ENCODE measurements at places on chromosomes 2 and 18. TPM values are rescaled to one million over a fixed set of nuclear protein-coding genes. Genes with fewer than 3 reads are reported as not detected.

- H3K36me3 ChIP-seq: no peaks in the 10 kb centered on the region
- DNase-seq: no peak
- H3K4me3 ChIP-seq: no peak overlapping the region
- H3K4me1 ChIP-seq: no peaks in the 10 kb centered on the region
- no peak overlapping the region for H3K27ac ChIP-seq
These were observed 32.1 kb upstream of the DOCK10 start for GRCh38 chr2:225074366-225074765.

DNA sequence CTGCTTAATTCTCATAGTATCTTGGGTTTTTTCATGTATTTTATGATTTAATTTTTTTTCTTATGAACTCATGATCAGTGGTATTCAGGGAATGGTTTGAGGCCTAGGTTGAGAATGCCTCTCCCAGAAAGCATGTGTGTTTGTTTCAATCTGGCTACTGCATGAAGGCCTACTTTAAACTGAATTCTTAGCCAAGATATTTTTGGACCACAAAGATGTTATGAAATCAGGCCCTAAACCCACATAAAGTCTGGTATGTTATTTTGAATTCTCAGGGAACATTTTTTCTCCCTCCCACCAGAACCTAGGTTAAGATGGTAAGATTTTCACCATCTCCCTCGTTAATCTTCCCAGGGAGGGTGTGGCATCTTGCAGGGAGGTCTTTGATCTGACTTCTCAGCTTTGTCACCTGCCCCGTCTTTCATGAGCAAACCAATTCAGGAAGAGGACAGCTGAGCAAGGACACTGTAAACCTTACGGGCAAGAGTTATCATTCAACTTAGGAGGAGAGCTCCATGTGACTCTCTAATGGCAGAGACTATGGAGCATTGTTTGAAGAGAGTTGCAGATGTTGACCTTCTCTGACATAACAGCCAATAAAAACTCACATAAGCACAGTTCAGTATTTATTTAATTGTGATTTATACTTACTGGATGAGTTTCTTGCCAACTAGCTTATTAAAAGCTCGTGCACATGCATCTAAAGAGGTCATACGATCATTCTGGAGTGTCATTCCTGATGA is 21.3 kb upstream of the ACKR3 start:
- H3K4me3 ChIP-seq: no peak overlapping the region
- no peaks in the 10 kb centered on the region for H3K27me3 ChIP-seq
- no peaks in the 10 kb centered on the region for H3K4me1 ChIP-seq
- DNase-seq: no peak

CRYGC gene
- total RNA-seq: not detected

DNA sequence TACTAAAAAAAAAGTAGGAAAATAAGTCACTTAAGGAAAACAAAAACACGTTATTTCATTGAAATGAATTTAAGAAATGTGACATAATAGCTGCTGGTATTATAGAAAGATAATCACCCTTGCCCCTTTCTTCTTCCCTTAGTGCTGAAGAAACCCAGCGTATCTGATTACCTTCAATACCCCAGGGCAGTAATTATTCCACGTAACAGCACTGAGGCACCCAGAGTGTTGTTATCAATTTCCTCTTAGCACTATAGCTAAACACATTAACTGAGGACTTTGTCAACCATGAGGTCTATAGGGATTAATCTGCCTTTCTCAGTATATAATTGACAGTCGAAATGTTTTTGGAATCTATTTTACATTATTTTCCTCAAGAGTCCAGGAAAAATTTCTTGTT is 180.0 kb upstream of the NXPH2 start:
- no peaks in the 10 kb centered on the region for H3K27me3 ChIP-seq
- H3K27ac ChIP-seq: no peak overlapping the region
- H3K4me1 ChIP-seq: no peaks in the 10 kb centered on the region
- DNase-seq: no peak
- H3K4me3 ChIP-seq: no peak overlapping the region

EN1 gene
- total RNA-seq: not detected

DNA sequence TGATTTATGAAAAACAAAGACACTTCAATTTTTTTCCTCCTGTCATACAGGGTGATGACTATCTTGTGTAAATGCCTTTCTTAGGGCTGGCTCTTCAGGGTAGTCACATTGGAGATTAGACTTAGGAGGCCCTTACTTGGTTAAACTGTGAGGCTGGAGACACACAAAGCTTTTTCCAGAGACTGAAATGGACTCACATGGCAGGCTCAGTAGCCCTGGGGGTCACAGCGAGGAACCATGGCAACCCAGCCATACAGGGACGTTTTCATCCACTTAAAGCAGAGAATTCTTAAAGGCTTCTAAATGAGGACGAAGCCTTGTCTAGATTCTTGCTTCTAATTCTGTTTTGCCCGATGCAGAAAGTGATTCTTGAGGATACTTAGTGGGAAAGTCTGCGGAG is 57.3 kb upstream of the ZDBF2 start:
- no peaks in the 10 kb centered on the region for H3K4me1 ChIP-seq
- H3K4me3 ChIP-seq: no peak overlapping the region
- H3K36me3 ChIP-seq: no peaks in the 10 kb centered on the region
- DNase-seq: no peak
- peaks cover 1% of the 10 kb centered on the region for H3K27me3 ChIP-seq
- no peak overlapping the region for H3K27ac ChIP-seq

DNA sequence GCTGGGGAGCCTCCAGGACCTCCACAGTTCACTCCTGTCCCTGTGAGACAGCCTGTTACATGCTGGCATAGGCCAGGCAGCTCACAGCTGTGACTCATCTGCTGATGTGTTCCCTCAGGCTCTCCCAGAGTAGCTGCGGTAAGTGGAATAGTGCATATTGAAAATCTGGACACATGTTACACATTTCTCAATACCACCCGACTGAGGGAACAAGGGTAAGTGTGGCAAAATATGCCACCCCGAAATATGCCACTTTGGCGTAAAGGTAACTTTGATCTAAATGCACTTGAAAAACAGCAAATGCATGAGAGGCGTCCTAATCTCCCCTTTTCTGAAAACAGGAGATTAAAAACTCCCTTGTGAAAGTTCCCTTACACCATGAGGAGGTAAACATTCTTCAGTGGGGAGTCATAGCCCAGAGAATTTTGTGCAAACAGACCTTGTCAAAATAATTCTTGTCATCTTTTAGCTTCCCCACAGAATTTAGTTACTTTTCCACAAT is 557.9 kb downstream of the CCDC85A start:
- DNase-seq: peak; percentile 51
- no peaks in the 10 kb centered on the region for H3K36me3 ChIP-seq
- no peak overlapping the region for H3K27ac ChIP-seq
- no peaks in the 10 kb centered on the region for H3K27me3 ChIP-seq
- H3K4me3 ChIP-seq: no peak overlapping the region

- no peaks in the 10 kb centered on the region for H3K27me3 ChIP-seq
- no peak for DNase-seq
- no peak overlapping the region for H3K4me3 ChIP-seq
- H3K27ac ChIP-seq: no peak overlapping the region
- no peaks in the 10 kb centered on the region for H3K4me1 ChIP-seq
- H3K36me3 ChIP-seq: no peaks in the 10 kb centered on the region
These were observed 710.0 kb upstream of the ID2 start for GRCh38 chr2:7971841-7972240.

FSIP2 gene
- total RNA-seq: 1.3 TPM

DNA sequence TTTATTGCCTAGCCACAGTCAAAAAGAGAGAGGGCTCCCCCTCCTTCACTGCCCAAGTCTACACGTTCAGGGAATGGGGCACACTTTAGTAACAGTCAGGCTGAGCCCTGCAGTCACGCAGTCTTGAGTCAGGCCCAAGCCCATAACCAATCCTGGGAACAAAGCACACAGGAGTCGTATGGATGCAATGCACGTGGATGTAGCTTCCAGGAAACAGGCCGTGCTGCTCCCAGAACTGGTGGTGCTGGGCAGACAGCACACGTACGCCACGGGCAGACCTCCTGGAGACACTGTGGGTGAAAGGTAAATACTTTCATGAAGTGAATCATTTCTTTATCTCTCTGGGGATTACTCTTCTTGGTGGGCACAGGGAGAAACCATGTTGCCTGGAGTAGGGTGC is 30.0 kb upstream of the MBP start:
- no peak overlapping the region for H3K4me3 ChIP-seq
- no peaks in the 10 kb centered on the region for H3K4me1 ChIP-seq
- H3K36me3 ChIP-seq: no peaks in the 10 kb centered on the region
- no peak overlapping the region for H3K27ac ChIP-seq
- no peaks in the 10 kb centered on the region for H3K27me3 ChIP-seq

CDH19 gene
- total RNA-seq: 7.8 TPM

FKBP1B gene
- total RNA-seq: 5.9 TPM

IL36RN gene
- total RNA-seq: not detected

SERPINB3 gene
- not detected for total RNA-seq

SPRED2 gene
- total RNA-seq: 36.5 TPM

LIMS2 gene
- 248 TPM for total RNA-seq

EIF2AK3 gene
- 24.8 TPM for total RNA-seq

ERCC3 gene
- total RNA-seq: 45.5 TPM

DNA sequence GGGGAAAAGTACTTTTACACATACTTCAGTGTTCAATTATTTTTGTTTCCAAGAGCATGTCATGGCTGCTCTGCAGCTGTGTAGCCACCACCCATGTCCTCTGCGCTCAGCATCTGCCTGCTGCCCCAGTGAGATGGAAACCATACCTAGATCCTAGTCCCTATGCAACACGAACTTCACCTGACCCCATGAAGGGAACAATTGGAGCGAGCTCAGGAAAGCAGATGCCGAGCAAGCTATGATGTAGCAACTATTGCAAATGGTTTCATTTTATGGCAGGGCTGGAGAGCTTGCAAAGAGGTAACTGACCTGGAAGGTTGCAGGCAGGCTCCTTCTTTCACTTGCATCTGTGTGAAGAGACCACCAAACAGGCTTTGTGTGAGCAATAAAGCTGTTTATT is 1.3 kb upstream of the CCDC141 start:
- H3K4me1 ChIP-seq: no peaks in the 10 kb centered on the region
- H3K36me3 ChIP-seq: no peaks in the 10 kb centered on the region
- H3K4me3 ChIP-seq: no peak overlapping the region
- H3K27me3 ChIP-seq: no peaks in the 10 kb centered on the region
- no peak for DNase-seq

GRCh38 chr2:152240559-152241231 is 65.1 kb upstream of the STAM2 start:
- H3K4me1 ChIP-seq: no peaks in the 10 kb centered on the region
- no peak for DNase-seq
- H3K27ac ChIP-seq: no peak overlapping the region
- no peaks in the 10 kb centered on the region for H3K36me3 ChIP-seq
- H3K4me3 ChIP-seq: no peak overlapping the region
- no peaks in the 10 kb centered on the region for H3K27me3 ChIP-seq

CD8B2 gene
- total RNA-seq: 0.10 TPM

- H3K27me3 ChIP-seq: no peaks in the 10 kb centered on the region
- no peak overlapping the region for H3K4me3 ChIP-seq
- no peak overlapping the region for H3K27ac ChIP-seq
- no peaks in the 10 kb centered on the region for H3K4me1 ChIP-seq
These were observed 107.2 kb downstream of the SCG2 start for GRCh38 chr2:223494942-223495341.

- H3K27ac ChIP-seq: no peak overlapping the region
- no peaks in the 10 kb centered on the region for H3K36me3 ChIP-seq
- no peak overlapping the region for H3K4me3 ChIP-seq
- DNase-seq: no peak
- no peaks in the 10 kb centered on the region for H3K27me3 ChIP-seq
These were observed 172.0 kb upstream of the SERPINE2 start for GRCh38 chr2:224211181-224211480.

ANO7 gene
- 5.4 TPM for total RNA-seq

SERPINB5 gene
- not detected for total RNA-seq

DNA sequence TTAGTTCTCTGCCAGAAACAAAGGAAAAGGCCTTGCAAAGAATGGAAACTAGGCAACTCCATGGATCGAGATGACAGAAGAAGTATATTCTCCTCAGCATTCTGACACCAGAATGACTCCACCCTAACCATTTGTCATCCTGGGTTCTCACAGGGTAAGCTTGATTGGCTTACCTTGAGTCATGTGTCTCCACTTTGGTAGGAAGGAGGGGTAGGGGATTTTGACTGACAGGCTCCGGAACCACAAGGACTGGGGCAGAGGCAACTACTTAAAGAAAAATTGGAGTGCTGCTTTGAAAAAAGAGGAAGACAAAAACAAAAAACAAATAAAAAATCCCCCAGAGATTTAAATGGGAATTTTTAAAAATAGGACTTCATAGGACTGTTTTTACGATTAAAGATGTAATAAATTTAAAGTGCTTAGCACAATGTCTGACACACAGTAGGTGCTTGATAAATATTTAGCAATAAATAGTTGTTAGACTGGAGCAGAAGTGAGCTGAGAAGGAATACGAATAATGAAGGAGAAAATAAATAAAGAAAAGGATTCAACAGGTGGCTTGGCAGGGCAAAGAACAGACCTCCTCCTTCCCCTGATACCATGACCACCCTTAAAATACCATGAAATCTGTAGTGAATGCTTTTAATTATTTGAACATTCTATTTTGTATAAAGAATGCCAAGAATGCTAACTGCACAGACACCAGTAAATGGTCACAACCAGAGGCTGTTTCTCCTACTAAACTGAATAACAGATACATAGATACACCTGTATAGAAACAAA is 230.2 kb downstream of the CDCA7 start:
- H3K36me3 ChIP-seq: no peaks in the 10 kb centered on the region

DNA sequence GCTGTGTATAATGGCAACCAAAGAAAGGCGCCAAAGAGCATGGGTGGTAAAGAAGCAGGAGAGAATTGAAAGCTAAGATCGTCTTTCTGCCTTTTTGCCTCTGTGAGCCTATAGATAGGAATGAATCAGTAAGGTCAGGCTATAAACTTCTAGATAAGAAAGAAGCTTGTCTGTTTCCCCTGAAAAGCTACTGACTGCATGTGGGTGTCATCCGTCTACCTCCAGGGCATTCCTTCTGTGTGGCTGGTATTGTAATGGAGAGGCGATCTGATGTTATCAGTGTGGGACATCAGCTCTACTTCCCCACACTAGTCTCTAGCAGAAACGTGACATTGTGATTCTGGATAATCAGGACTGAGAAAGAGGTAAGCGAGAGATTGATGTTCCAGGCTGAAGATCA is 63.4 kb upstream of the PLA2R1 start:
- no peak for DNase-seq
- H3K4me1 ChIP-seq: no peaks in the 10 kb centered on the region
- H3K27ac ChIP-seq: no peak overlapping the region
- no peaks in the 10 kb centered on the region for H3K36me3 ChIP-seq
- no peaks in the 10 kb centered on the region for H3K27me3 ChIP-seq
- H3K4me3 ChIP-seq: no peak overlapping the region

DNA sequence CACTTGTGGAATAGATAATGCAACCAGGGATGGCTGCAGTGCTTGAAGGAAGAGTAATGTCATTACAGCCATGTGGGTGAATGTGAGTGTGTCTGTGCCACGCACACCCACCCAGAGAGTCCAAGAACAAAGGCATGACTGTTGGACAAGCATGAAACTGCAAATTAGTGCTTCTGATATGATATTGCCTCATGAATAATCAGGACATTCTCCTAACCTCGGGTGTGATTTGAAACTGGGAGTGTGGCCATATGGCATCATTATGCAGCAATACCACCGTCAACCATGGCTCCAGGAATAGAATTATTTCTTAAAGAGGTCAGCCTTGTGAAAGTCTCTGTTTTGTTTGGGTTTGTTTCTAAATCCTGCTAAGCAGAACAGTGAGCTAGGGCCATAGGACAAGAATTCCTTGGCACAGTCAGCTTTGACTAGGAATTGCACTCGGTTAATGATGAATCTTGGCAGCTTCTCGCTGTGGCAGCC is 678.0 kb upstream of the RAB6C start:
- H3K27ac ChIP-seq: no peak overlapping the region
- no peaks in the 10 kb centered on the region for H3K27me3 ChIP-seq
- H3K4me3 ChIP-seq: no peak overlapping the region
- no peaks in the 10 kb centered on the region for H3K36me3 ChIP-seq
- peaks cover 19% of the 10 kb centered on the region for H3K4me1 ChIP-seq

UGT1A4 gene
- total RNA-seq: not detected
